NCI-H1417 treated with DMSO at 0.1 percent for 48 hours (cell line): ENCODE measurements at places on chromosomes 12 and 14.

DNA sequence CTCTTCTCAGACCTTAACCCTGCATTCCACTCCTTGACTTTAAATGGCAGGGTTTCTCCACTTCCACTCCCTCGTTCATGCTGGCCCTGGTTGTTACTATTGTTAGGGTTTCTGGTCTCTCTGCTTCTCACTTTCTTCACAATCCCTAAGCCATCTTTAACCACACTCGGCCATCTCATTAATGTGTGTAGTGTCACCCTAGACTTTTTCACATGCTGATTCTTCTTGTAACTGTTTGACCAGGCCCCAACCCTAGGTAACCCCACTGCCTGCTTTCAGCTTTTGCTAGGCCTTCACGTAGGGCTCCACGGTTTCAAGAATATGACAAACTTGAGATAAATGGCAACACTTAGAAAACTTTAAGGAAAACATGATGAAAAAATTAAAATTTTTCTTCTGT is 195.1 kb downstream of the IPO8 start:
- DNase-seq: no peak

- no peak for DNase-seq
Measured at GRCh38 chr12:6049587-6049986, 74.9 kb downstream of the VWF start.

- no peak for DNase-seq
Measured at GRCh38 chr12:11482955-11483354, 87.6 kb upstream of the PRB2 start.

- DNase-seq: no peak
Measured at GRCh38 chr14:69711881-69712560, 54.9 kb upstream of the SRSF5 start.

GRCh38 chr14:51014086-51014485 is 69.8 kb upstream of the PYGL start:
- no peak for DNase-seq

DNA sequence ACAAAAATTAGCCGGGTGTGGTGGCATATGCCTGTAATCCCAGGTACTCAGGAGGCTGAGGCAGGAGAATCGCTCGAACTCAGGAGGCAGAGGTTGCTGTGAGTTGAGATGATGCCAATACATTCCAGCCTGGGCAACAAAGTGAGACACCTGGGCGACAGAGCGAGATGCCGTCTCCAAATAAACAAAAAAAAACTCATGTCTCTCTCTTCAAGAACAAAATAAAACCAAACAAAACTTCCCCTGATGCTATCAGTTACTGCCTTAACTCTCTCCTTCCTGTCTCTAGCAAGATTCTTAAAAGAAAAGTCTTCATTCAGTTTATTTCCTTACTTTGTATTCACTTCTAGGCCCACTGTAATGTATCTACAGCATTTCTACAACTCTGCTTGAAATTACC is 20.8 kb downstream of the KLHL28 start:
- no peak for DNase-seq

DNA sequence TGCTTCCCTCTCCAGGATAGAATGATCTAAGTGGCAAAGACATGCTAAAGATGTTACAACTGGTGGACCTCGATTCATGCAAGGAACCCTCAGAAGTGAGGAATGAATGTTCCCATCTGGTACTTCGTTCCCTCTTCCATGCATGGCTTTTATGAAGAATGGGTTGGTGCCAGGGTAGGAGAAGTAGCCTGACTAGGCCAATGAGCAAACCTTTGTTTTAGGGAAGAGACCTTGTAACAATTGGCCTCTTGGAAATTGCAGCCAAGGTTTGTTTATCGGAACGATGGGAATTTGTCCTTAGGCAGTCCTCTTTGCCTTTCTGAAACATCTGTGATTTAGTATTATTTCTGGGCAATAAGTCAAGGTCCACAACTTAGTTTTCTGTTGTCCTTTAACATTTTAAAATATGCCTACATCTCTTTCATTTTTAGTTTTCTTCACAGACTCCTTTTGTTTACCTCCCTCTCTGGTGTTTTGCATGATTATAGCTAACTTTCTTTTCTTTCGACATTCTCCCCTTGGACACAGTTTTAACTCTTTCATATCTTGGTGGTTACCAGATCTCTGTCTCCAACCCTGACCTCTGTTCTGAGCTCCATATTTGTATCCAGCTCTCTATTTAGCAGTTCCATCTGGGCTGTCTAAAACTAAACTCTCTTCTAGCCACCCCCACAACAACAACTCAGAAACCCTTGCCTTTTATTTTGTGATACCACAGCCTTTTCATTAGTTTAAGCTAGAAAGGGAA is 70.0 kb downstream of the DIP2B start:
- no peak for DNase-seq

DNA sequence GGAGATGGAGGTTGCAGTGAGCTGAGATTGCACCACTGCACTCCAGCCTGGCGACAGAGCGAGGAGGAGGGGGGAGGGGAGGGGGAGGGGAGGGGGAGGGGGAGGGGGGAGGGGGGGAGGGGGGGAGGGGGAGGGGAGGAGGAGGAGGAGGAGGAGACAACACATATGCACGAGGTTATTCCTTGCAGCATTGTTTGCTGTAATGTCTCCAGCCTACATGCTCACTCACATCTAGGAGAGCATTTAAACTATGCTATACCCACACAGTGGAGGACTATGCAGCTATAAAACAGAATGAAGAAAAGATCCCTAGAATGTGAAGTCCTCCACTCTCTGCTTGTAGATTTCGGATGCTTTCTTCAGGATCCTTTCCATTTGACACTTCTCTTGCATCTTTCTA is 3.5 kb upstream of the HIGD1C start:
- no peak for DNase-seq

- no peak for DNase-seq
Measured at GRCh38 chr14:71290960-71291466, 383.8 kb downstream of the PCNX1 start.

- DNase-seq: no peak
Measured at GRCh38 chr14:31492759-31493498, 5.1 kb upstream of the GPR33 start.

- DNase-seq: peak; percentile 59
Measured at GRCh38 chr12:52119398-52120254, 40.1 kb downstream of the SMIM41 start.

- peak; percentile 85 for DNase-seq
Measured at GRCh38 chr12:93156086-93156716, 221.5 kb upstream of the NUDT4 start.

DNA sequence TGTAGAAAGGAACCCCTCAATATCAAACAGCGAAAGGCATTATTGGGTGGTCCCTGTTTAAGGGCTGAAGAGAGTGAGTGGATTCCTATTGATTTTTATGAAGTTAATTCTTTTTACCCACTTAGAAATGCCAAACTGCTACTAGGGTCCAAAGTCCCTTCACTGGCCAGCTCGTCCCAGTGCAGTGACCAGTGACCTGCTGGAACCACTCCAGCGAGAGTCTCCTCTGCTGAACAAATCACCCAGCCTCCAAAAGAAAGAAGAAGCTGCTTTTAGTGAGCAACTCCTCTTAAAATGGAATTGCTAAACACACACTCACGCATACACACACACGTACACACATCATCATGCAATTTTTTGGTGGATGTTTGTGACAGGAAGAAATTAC is 198.2 kb upstream of the PLEKHG7 start:
- DNase-seq: no peak

- DNase-seq: no peak
Measured at GRCh38 chr14:68416171-68416570, 376.7 kb downstream of the ZFP36L1 start.

DNA sequence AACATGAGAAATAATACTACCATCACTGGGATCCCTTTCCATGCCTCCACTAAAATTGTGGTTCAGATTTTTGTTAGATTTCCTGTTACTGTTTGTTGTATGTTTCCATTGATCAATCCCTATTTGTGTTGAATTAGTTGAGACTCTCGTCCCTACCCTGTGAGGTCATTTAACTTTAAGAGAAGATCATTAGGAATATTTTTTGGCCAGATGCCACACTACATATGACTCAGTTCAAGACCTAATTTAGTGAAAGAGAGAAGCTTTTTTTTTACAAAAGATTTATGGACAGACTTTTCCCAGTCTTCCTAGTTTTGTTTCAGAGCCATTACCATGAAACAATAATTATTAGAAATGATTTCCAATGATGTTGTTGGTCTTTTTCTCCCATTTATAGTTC is 35.5 kb downstream of the CPSF6 start:
- no peak for DNase-seq

GRCh38 chr14:57485635-57486034 is 8.0 kb downstream of the CCDC198 start:
- no peak for DNase-seq

- no peak for DNase-seq
Measured at GRCh38 chr14:93112891-93113677, 2.6 kb downstream of the ITPK1 start.

DNA sequence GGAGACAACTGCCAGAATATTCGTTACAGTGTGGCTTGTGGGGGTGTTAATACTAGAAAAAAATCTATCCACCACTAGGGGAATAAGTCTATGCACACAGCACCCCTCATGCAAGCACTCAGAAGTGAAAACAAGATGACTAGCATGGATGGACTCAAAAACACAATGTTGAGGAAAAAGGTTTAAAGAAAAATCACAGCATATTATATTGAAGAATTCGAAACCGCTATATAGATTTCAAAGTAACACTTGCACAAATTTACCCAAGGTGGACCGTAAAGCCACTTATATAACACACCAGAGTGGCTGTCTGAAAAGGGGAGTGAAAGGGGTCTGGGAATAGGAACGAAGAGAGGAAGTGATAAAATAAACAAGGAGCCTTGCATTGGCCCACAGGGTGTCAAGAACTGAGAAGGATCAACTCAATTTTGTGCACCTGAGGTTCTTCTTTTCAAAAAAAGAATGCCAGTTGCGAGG is 544 bp downstream of the ABCD4 start:
- DNase-seq: no peak

- DNase-seq: no peak
Measured at GRCh38 chr12:93957870-93958269, 190.5 kb upstream of the PLXNC1 start.

DNA sequence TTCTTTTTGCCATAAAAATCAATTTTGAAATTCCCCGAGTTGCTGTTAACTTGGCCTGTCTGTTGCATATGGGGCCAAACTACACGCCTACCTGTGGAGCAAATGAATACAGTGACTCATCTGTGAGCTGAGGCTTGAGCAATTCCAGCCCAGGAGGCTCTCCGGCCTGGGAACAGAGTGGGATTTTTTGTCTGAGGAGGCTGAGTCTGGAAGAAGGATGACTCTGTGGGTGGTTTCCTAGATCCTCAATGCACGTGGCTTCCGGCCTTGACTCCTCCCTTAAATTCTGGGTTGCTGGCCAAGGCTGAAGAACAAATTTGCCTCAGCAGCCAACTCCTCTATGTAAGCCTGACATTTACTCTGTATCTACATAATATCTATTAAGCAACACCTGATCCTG is 124.1 kb downstream of the SSPN start:
- no peak for DNase-seq

DNA sequence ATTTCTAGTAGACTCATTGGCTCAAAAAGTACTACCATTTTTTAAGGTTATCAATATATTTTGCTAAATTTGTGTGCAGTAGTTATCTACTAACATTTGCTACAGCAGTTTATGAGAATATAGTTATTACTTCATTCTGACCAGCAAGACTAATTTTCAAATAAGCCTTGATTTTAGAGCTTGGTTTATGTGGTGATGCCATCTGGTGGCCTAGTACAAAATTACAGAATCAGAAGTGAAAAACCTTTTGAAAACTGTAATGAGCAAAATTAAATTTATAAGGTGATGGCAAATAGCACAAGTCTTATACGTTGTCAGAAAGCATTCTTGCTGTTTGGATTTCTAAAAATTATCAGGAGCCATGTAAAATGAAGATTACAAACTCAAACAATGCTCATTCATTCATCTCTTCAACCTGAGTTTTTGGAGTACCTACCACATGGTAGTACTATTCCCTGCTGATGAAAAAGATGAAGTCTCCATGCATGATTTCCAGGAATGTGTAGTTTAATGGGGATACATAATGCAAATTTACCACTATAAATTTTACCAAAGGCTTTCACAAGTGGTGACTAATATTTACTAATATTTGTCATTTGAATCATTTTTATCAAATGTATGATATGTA is 51.0 kb downstream of the MAGOHB start:
- DNase-seq: no peak

GRCh38 chr12:27025116-27025515 is 2.8 kb downstream of the MED21 start:
- DNase-seq: no peak

DNA sequence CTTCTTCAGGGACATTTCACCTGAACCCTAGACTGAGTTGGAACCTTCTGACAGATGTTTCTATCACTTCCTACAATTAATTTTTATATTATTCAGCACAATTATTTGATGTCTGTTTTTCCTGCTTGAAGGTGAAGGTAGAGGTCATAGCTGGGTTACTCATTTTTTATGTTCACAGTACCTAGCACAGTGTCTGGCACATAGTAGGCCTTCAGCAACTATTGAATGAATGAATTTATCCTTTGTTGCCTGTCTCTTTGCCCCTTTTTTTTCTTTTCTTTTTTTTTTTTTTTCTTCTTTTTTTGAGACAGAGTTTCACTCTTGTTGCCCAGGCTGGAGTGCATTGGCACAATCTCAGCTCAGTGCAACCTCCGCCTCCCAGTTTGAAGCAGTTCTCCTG is 29.5 kb upstream of the FAM177A1 start:
- no peak for DNase-seq

GRCh38 chr12:69107541-69107940 is 131.8 kb upstream of the CPSF6 start:
- DNase-seq: no peak

GRCh38 chr14:72521045-72521444 is 372.9 kb downstream of the DPF3 start:
- DNase-seq: no peak

- no peak for DNase-seq
Measured at GRCh38 chr12:82904219-82904790, 217.6 kb downstream of the TMTC2 start.

- DNase-seq: no peak
Measured at GRCh38 chr12:53004582-53004981, 1.7 kb upstream of the EIF4B start.

DNA sequence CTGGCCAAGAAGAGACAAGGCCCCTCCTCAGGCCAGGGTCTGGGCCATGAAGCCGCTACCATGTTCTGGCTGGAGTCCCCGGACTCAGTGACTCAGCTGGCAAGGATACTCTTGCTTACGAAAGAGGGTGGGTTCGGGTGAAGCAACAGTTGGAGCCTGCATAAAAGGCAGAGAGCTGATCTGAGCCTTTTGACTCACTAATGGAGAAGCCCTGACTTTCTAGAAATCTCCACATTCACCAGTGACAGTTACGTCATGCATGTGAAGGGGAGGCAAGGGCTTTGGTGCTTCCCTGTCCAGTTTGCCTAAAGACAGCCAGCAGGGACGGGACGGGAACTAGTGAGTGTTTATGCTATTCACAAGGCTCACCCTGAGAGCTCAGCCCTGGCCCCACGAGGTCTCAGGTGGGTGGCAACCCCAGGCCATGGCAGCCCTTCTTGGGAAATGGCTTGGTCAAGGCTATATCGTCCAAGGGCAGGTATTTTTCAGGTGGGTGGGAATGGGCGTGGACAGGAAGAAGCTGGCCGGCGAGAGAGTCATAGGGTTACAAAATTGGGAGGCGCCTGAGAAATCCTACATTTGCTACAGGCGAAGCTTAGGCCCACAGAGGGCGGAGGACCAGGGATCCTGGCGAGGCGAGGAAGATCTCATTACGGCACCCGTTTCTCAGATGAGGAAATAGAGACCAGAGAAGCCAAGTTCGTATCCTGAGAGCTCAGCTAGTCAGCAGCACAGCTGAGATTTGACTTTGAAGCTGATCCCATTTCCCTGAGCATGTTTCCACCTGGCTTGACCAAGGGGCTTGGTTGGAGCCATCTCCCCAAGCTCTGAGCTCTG is 314.6 kb downstream of the BCL11B start:
- DNase-seq: no peak
